ENCODE measurements at places on chromosomes 12 and 14. TPM values are rescaled to one million over a fixed set of nuclear protein-coding genes. Genes with fewer than 3 reads are reported as not detected.

Gene RNFT2
- 2.9 TPM for total RNA-seq

Gene TEX22
- 0.06 TPM for total RNA-seq

Gene LRTM2
- total RNA-seq, result 0.05 TPM

Gene FOXG1
- total RNA-seq, result 0.25 TPM

Gene MARK3
- total RNA-seq, result 56.9 TPM

Gene KLRD1
- not detected for total RNA-seq

Gene SERPINA4
- total RNA-seq, result 0.09 TPM

Gene C1QL4
- total RNA-seq, result 5.8 TPM
